ENCODE measurements at places on chromosomes 16 and 17.

DNA sequence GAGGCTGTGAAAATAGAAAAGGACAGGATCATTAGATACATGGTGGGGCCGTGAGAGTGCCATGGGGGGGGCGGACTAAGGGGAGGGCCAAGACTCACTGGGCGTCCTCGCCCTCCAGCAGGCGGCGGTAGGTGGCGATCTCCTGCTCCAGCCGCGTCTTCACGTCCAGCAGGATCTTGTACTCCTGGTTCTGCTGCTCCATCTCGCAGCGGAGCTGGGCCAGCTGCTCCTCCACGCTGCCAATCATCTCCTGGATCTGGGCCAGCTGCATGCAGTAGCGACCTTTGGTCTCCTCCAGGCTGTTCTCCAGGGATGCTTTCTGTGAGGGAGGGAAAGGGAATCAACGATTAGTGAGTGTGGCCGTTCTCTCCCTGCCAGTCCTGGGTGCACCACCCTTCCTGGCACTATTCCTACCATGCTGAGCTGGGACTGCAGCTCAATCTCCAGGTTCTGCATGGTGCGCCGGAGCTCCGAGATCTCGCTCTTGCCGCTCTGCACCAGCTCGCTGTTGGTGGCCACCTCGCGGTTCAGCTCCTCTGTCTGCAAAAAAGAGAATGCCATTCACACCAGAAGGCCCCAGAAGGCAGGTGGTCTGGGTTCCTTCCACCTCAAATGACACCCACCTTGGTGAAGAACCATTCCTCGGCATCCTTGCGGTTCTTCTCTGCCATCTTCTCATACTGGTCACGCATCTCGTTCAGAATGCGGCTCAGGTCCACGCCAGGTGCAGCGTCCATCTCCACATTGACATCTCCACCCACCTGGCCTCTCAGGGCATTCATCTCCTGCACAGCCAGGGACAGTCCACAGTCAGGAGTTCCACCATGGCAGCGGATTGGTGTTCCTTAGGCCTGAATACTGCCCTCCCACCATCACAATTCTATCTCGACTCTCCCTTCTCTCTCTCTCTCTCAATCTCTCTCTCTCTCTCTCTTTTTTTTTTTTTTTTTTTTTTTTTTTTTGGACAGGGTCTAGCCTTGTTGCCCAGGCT lies 3.3 kb downstream of the KRT14 start:
- DNase-seq, result no peak

GRCh38 chr17:47693731-47694580 lies at the start of gene TBKBP1:
Gene TBKBP1, plus strand, starts transcription at chr17:47694161. Its CDS starts 1,952 bp downstream, at chr17:47696113.
- DNase-seq, result peak; percentile 57

GRCh38 chr17:65586899-65587298 lies 25.5 kb upstream of the AXIN2 start:
- DNase-seq, result no peak

- no peak for DNase-seq
These were observed 54.2 kb downstream of the SREBF1 start for GRCh38 chr17:17782523-17783115.

DNA sequence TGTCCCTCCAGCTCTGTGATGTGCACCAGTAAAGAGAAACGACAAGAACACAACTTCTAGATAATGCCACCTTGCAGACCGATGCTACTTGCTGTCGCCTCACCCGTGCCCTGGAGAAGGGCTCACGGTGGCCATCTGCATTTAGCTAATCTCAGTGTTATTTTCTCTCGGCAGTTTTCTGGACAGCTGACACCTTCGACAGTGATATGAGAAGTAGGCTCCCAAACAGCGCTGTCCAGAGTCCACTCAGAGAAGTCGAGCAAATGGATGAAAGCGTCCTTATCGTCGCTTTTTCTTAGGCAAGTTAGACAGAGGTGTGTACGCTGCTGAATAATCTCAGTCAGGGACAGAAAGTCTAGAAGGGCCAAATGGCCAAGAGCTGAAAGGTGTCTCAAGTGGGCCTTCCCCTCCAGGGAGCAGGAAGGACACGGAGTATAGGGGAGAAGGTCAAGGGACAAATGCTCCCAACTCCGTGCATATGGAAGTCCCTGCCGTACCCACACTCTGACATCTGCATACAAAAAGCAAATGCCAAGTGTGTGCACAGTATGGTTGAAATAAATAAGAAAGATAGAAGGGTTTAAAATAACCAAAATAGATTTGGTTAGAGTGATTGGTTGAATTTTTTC lies 42.4 kb upstream of the MYOCD start:
- DNase-seq, result no peak

- DNase-seq, result no peak
These were observed 51.2 kb downstream of the SKAP1 start for GRCh38 chr17:48378708-48379392.

DNA sequence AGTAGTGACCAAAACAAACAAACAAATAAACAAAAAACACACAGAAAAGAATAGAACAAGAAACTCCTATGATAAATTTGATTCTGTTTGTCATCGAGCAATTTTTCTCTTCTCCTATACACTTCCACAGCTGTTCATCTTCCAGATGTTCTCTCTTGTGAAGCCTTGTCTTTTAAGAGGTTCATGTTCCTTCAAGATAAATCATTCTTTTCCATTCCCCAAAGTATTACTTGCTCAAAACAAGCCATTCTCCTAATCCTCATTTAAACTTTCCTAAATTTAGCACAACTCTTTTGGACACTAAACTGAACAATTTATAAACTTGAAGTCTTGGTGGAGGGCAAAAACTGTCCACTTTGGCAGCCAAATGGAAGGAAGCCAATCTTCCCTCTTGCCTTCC lies 103.3 kb downstream of the ABCA8 start:
- DNase-seq, result no peak

DNA sequence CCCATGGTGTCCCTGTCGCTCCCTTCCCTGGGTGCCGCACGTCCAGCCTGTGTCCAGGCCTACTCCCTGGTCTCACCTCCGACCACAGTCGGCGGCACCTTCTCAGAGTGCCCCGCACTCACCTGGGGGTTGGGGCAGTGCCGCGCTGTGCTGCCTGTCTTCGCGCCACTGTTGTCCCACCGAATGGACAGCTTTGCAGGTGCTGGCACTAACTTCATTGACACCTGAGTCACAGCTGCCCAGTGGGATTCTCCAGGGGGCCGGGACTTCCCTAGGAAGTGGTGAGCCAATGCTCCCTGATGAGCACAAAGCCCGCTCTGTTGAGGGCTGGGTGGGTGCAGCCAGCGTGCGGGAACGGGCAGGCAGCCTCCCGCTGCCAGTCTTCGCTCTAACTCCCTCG lies 24.3 kb upstream of the DBNDD1 start:
- DNase-seq, result no peak

GRCh38 chr16:11605891-11606290 lies 19.2 kb upstream of the LITAF start:
- no peak for DNase-seq

GRCh38 chr17:74569020-74570003 lies 2.0 kb upstream of the CD300H start:
- peak; percentile 5 for DNase-seq

DNA sequence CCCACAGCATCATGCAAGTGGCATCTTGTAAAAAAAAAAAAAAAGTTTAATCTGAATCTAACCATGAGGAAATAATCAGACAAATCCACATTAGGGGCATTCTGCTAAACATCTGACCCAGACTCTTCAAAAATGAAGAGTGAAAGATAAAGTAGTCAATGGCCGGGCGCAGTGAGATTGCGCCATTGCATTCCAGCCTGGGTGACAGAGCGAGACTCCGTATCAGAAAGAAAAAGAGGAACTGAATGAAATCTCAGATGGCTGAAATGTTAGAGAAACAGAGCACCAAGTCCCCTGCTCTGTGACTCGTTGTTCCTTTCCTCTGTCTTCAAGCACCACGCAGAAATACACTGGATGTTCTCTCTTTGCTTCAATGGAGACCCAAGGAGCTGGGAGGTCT lies 12.7 kb upstream of the RNF135 start:
- peak; percentile 22 for DNase-seq

- DNase-seq, result no peak
These were observed 61.2 kb downstream of the RAB11FIP4 start for GRCh38 chr17:31452561-31453110.

- DNase-seq, result no peak
These were observed 69.9 kb downstream of the AKAP1 start for GRCh38 chr17:57154921-57155320.

DNA sequence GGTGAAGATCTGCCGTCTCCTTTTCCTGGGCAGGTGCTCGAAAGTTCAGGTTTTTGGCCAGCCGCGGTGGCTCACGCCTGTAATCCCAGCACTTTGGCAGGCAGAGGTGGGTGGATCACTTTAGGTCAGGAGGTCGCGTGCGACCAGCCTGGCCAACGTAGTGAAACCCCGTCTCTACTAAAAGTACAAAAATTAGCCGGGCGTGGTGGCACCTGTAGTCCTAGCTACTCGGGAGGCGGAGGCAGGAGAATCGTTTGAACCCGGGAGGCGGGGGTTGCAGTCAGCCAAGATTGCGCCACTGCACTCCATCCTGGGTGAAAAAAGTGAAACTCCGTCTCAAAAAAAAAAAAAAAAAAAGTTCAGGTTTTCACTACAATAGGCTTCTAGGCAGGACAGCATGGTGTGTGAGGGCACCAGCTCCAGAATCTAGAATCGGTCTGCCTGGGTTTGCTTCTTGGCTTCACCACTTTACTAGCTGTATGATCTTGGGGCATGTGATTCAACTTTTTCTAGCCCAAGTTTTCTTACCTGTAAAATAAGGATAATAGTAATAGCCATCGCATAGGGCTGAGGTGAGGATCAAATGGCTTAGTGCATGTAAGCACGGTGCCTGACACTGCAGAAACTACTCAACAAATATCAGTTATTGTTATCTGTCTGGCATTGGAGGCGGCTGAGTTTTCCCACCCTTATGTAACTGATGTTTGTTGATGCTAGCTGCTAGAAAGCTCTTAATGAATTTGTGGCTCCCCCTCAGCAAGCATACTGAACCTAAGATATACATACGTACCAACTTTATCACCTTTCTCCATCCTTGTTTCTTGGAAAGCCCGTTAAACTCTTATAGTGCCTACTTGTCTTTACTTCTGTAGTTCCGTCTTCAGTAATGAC lies 1.3 kb downstream of the PSMD12 start:
- DNase-seq, result no peak
